ENCODE measurements at places on chromosomes 16 and 17.
A peak's percentile ranks its signal among the peaks of the same experiment; 100 is the strongest.

DNA sequence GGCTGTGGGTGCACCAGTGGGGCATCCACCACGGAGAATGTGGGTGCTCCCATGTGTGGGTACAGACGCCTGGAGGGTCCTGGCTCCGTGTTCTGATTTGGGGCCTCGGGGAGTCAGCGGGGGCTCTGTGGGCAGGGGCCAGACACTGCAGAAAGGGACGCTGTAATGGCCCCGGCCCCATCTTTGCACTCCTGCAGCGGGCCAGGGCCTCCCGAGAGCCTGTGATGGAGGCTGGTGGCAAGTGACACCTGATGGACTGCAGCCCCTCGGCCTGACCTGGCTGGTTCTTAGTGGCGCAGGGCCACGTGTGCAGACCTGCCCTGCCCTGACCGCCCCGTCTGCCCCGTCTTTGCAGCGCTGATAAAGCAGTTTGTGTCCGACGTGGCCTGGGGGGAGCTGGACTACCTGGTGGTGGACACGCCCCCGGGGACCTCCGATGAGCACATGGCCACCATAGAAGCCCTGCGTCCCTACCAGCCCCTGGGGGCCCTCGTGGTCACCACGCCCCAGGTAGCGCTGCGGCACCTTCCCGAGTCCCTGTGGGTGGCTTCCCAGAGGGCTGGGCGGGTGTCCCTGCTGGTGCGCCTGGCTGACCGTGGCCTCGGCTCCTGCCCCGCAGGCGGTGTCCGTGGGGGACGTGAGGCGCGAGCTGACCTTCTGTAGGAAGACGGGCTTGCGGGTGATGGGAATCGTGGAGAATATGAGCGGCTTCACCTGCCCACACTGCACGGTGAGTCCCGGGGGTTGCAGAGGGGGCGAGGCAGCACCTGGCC, 4.7 kb downstream of the NUBP2 start:
- DNase-seq: no peak

- peak; percentile 52 for DNase-seq
These were observed 181.1 kb downstream of the SEC14L1 start for GRCh38 chr17:77321649-77322513.

DNA sequence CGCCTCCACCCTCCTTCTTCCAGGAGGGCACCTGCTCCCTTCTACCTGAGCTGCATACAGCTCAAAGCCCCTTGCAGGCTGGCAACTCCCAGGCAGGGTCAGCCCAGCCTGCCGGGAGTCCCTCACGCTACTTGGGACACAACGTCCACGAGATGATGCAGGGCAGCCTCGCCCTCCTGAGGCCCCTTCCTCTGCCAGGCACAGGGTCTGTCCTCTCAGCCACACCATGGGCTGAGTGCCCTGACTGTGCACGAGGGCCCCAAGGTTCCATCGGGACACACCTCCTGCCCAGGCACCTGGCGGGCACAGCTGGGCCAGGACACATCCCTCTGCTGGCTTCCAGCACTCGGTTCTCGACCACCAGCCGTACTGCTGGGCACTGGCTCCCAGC, 30.9 kb upstream of the ZC3H18 start:
- DNase-seq: no peak

DNA sequence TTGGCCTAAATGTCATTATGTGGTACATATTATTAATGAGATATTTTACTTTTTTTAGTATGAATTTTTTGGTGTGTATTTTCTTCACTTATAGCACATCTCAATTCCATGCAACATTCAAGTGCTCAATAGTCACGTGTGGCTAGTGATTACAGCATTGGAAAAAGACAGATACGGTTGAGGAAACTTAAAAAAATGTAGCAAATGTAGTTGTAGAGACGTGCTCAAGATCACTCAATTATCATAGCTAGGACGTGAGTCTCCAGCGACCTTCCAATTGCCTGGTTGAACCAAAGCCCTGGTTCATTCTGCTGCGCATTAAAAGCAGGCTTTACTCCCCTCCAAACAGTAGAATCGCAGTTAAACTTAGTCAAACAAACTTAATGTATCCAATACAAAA, 1.2 kb upstream of the LIG3 start:
- no peak for DNase-seq

DNA sequence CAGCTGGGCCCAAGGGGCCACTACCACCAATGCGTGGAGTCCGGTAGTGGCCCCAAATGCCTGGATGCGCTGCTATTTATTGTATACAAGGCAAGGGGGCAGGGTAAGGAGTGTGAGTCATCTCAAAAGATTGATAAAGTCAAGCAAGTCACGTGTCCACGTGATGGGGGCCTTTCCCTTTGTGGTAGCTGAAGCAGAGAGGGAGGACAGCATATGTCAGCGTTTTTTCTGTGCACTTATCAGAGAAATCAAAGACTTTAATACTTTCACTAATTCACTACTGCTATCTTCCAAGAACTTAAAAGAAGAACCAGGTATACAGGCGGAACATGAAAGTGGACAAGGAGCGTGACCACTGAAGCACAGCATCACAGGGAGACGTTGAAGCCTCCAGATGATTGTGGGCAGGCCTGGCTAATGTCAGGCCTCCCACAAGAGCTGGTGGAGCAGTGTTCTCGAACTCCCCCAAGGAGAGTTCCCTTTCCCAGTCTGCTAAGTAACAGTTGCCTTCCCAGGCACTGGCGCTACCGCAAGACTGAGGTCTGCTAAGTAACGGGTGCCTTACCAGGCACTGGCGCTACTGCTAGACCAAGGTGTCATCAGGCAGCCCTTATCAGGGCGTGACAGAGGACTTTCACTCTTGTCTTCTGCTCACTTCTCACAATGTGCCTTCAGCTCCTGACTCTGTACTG, 10.8 kb upstream of the ASB16 start:
- no peak for DNase-seq

GRCh38 chr16:57366544-57367040, 5.7 kb upstream of the CX3CL1 start:
- no peak for DNase-seq

DNA sequence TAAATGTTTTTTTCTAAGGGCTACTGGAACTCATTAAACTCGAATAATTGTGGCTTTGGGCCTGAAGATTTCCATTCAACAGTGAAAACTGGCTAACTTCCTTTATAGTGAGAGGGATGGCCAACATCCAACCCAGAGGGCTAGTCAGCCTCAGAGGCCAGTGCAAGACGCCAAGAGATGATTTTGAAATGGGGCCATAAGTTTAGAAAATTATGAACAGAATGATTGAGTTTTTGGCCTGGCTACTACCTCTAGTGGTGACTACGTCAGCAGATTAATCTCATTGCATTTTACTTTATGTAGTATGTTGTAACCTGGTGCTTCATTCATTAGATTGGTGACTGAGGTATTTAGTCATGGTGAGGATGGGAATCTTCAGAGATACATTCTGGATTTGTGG, 28.4 kb downstream of the HAPSTR1 start:
- DNase-seq: peak; percentile 44

DNA sequence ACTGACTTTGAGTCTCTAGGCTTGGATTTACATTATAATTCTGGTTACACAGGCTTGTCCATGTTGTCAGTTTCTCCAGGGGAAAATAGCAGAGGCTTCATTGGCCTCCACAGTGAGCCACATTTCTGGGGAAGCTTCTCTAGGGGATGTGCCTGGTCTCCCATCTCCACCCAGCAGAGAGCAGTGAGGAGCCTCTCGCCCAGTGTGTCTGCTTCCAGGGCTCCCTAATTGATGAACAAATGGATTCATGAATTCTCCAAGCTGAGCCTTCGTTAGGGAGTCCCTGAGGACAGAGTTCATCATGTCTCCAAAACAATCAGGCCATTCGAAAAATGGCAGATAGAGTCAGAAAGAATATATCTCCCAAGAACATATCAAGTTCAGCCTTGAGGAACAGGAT, 162.4 kb upstream of the TOX3 start:
- no peak for DNase-seq

All from MCF 10A (cell line).